ENCODE measurements at places on chromosomes 11 and 22.

DNA sequence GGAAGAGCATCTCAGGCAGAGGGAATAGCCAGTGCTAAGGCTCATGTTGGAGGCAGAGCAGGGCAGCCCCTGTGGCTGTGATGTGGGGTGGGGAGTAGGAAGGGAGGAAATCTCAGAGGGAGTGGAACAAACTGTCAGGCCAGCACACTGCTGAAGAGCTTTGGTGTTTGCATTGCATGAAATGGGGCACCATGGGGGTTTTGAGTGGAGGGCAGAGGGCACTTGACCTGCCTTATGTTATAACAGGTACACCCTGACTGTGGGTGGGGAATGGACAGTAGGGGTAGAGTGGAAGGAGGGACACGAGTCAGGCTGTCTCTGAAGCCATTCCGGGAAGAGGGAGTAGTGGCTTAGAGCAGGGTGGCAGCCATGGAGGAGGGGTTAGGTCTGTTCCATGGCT, 24.0 kb downstream of the PRDM11 start:
- H3K4me3 ChIP-seq: no peak overlapping the region
- H3K36me3 ChIP-seq: no peaks in the 10 kb centered on the region
- DNase-seq: no peak
- no peak overlapping the region for H3K27ac ChIP-seq
- H3K27me3 ChIP-seq: no peaks in the 10 kb centered on the region

DNA sequence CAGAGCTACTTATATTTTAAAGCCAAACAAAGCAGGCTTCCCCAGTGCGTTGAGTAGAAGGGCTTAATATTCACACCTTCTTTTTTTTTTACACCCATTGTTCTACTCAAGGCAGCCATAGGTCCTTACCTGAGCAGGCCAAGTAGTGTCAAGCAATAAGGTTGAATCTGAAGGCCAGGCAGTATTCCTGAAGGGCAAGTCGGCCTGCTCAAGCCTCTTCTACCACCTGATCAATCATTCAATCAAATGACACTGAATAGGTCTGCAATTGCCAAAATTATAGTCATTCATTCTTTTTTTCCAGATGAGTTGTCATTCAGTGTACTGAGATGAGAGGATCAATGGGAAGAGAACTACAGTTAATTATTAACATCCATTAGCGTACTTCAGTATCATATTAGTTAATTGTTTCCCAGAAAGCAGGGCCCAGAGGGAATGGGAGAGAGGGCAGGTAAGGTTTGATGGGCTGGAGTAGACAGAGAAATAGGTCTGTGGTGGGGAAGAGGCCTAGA, 11.9 kb upstream of the PPP2R1B start:
- H3K4me1 ChIP-seq: peaks cover 4% of the 10 kb centered on the region
- no peaks in the 10 kb centered on the region for H3K36me3 ChIP-seq
- DNase-seq: no peak
- no peak overlapping the region for H3K27ac ChIP-seq
- H3K27me3 ChIP-seq: no peaks in the 10 kb centered on the region
- H3K4me3 ChIP-seq: no peak overlapping the region

DNA sequence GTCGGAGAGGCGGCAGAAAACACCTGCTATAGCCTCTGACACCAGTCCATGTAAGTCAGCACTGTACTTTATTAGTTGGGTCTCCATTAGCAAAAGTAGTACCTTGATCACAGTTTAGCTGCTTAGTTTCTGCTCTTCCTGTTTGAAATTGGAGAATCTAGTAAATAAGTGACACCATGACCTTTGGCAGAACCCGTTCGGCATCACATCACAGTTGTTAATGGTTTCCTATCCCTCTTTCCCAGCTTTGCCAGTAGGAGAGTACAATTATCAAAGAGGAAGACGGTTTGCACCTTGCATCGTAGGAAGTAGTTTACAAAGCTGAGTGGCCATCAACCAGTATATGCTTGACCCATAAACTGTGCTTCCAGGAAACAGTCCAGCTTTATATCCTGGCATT, 101.8 kb downstream of the TRIM44 start:
- peaks cover 4% of the 10 kb centered on the region for H3K4me1 ChIP-seq
- H3K36me3 ChIP-seq: no peaks in the 10 kb centered on the region
- no peaks in the 10 kb centered on the region for H3K27me3 ChIP-seq
- DNase-seq: no peak

- no peak overlapping the region for H3K4me3 ChIP-seq
- no peaks in the 10 kb centered on the region for H3K36me3 ChIP-seq
- no peak overlapping the region for H3K27ac ChIP-seq
- H3K4me1 ChIP-seq: peaks cover 10% of the 10 kb centered on the region
Observed at GRCh38 chr11:117828611-117829368, 4.2 kb upstream of the FXYD2 start.

GRCh38 chr11:78497293-78497692, 77.4 kb downstream of the NARS2 start:
- H3K4me3 ChIP-seq: no peak overlapping the region
- DNase-seq: no peak
- no peaks in the 10 kb centered on the region for H3K36me3 ChIP-seq

- no peak for DNase-seq
- H3K4me3 ChIP-seq: no peak overlapping the region
- H3K27ac ChIP-seq: no peak overlapping the region
- H3K27me3 ChIP-seq: no peaks in the 10 kb centered on the region
Observed at GRCh38 chr11:81987829-81988472, 745.7 kb downstream of the FAM181B start.

DNA sequence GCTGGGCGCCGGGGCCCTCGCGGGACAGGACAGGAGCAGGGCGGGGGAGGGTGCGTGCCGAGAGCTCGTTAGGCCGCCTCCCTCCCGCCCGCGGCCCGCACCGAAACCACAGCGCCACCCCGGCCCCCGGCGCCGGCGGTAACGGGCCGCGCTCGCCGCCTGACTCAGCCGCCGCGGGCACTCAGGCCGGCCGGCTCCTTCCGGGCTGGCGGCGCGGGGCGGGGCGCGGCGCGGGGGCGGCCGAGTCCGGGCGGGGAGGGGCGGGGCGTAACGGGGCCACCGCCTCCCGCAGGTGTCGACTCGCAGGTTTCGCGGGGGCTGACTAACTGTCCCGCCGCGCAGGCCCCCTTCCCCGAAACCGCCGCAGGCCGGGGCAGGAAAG, at the start of gene AP5B1:
AP5B1 (minus strand) TSS at position 207 of the 382 bp plus-strand sequence. CDS start 385 bp downstream, outside the sequence.
- peaks cover 3% of the 10 kb centered on the region for H3K4me1 ChIP-seq
- peak within 1 kb of the TSS; percentile 80 for H3K4me3 ChIP-seq
- H3K27me3 ChIP-seq: peaks cover 26% of the 10 kb centered on the region

GRCh38 chr22:20776624-20777405, 2.9 kb downstream of the SERPIND1 start:
- peaks cover 7% of the 10 kb centered on the region for H3K4me1 ChIP-seq
- peaks cover 4% of the 10 kb centered on the region for H3K36me3 ChIP-seq
- no peak for DNase-seq
- no peak overlapping the region for H3K27ac ChIP-seq
- no peak overlapping the region for H3K4me3 ChIP-seq

DNA sequence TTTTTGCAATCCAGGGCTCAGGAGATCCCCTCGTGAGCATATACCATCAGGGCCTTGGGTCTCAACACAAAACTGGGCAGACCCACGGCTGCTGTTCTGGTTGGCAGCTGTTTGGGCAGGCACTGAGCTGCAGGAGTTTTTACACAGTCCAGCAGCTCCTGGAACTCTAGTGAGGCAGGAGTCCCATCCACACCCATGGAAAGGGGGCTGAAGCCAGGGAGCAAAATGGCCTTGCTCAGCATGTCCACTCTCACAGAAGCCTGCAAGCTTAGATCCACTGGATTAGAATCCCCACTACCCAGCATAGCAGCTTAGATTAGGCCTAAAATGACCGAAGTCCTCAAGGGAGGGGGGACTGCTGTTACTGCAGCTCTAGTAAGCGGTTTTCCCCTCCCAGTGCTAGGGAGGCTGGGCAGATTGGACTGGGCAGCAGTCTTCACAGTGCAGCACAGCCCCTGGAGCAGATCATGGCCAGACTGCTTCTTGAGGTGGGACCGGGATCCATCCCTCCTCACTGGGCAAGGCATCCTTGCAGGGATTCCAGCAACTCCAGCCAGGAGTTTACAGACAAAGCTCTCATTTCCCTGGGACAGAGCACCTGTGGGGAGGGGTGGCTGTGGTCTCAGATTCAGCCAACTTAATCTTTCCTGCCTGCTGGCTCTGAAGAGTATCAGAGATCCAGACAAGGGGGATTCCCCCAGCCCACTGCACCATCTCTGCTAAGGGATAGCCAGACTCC, 36.4 kb upstream of the CARD16 start:
- H3K4me1 ChIP-seq: no peaks in the 10 kb centered on the region
- H3K27ac ChIP-seq: no peak overlapping the region
- no peak for DNase-seq
- no peaks in the 10 kb centered on the region for H3K36me3 ChIP-seq

DNA sequence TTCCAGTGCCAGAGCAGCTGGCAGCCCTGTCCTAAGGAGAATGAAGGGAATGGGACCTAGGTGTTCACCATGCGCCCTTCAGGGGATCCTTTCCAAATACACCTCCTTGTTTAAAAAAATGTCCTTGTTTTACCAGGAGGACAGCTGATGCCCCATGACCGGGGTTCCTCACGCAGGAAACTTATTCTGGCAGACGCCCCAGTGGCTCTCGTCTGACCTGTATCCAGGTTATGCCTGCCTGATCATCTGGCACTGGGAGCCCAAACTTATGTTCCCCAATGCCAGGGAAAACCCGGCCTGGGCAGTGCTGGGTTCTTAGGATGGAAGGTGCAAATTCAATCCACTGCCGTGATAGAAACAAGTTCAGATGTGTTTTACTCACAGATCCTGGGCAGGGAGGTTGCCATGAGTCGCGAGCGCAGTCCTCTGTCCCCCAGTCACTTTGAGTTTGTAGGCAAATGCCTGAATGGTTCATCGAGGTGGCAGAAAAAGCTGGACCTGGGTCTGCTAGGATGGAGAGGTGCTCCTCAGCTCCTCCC, 31.5 kb downstream of the MOV10L1 start:
- H3K4me3 ChIP-seq: no peak overlapping the region
- H3K36me3 ChIP-seq: peaks cover 12% of the 10 kb centered on the region
- H3K27ac ChIP-seq: no peak overlapping the region
- peaks cover 11% of the 10 kb centered on the region for H3K4me1 ChIP-seq
- no peaks in the 10 kb centered on the region for H3K27me3 ChIP-seq

- H3K4me3 ChIP-seq: no peak overlapping the region
- H3K27me3 ChIP-seq: peaks cover 5% of the 10 kb centered on the region
- H3K36me3 ChIP-seq: no peaks in the 10 kb centered on the region
- no peak overlapping the region for H3K27ac ChIP-seq
- DNase-seq: no peak
Observed at GRCh38 chr11:94585399-94585798, 18.2 kb downstream of the PIWIL4 start.

DNA sequence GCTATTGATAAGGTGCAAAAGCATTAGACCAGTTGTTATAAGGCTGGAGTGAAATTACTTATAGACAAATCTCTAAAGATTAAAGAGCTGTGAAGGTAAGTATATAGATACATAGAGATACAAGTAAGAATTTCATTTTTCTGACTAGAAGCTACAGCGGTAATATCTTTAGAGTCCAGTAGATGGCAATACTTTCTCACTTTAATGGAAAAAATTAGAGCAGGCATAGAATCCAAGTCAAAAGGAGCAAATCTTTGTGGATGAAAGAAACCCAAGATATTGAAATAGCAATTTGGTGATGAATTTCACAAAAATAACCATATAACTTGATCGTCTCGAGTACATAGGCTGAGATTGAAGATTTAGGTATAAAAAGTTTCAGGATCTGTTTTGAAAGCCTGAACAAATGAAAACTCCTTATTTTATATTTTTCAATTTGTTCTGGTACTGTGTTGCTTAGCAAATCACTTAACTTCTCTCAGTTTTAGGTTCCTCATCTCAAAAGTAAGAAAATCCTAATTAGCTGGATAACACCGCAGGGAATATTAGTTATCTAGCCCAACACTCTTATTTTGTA, 81.9 kb downstream of the UVRAG start:
- H3K27ac ChIP-seq: no peak overlapping the region
- peaks cover 2% of the 10 kb centered on the region for H3K36me3 ChIP-seq
- no peak overlapping the region for H3K4me3 ChIP-seq
- H3K4me1 ChIP-seq: no peaks in the 10 kb centered on the region
- H3K27me3 ChIP-seq: no peaks in the 10 kb centered on the region
- peak; percentile 55 for DNase-seq

DNA sequence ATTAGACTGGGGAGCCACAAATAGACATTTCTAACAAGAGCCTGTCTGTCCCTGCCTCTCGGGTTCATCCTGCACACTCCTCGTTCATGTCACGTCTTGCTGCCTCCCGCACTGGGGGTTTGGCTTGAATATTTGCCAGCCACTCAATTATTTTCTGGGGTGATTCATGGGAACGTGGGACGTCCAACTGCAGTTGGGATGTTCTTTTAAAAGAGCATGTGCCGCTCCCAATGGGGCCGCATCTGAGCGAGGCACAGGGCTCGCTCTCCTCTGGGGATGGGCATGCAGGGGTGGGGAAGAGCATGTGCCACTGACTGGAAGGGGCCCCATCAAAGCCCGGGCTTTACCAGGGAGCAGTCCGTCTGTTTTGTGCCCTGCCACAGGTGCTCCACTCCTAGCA, 43.4 kb downstream of the PARVG start:
- peaks cover 31% of the 10 kb centered on the region for H3K27me3 ChIP-seq
- no peak overlapping the region for H3K4me3 ChIP-seq
- DNase-seq: no peak
- no peaks in the 10 kb centered on the region for H3K4me1 ChIP-seq
- no peaks in the 10 kb centered on the region for H3K36me3 ChIP-seq

- H3K27ac ChIP-seq: no peak overlapping the region
- no peak overlapping the region for H3K4me3 ChIP-seq
- peaks cover 69% of the 10 kb centered on the region for H3K27me3 ChIP-seq
- DNase-seq: no peak
Observed at GRCh38 chr22:27385261-27385998, 416.1 kb downstream of the MN1 start.

GRCh38 chr11:76889411-76889975, 28.8 kb downstream of the ACER3 start:
- no peak for DNase-seq
- no peaks in the 10 kb centered on the region for H3K36me3 ChIP-seq
- H3K4me1 ChIP-seq: no peaks in the 10 kb centered on the region
- no peaks in the 10 kb centered on the region for H3K27me3 ChIP-seq
- H3K27ac ChIP-seq: no peak overlapping the region

DNA sequence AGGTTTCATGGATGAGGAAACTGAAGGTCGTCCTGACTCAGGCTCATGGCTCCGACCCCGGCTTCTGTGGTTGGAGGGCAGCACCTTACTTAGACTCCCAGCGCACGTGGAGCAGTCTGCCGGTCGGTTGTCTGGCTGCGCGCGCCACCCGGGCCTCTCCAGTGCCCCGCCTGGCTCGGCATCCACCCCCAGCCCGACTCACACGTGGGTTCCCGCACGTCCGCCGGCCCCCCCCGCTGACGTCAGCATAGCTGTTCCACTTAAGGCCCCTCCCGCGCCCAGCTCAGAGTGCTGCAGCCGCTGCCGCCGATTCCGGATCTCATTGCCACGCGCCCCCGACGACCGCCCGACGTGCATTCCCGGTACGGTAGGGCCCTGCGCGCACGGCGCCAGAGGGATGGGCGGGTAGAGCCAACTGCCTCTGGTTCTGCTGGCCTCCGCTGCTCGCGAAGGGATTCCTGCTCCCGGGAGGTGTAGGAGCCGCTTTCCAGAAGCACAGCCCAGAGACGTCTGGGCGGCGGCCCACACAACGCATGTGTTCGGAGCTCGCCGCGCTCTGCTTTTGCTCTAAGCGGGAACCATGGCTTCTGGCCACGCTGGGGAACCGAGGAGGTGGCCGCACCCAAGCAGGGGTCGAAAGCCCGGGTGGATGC, at the start of gene LDHA:
LDHA (plus strand) TSS at position 289 of the 653 bp plus-strand sequence. CDS start 2,280 bp downstream, outside the sequence.
- H3K4me1 ChIP-seq: peaks cover 6% of the 10 kb centered on the region
- H3K36me3 ChIP-seq: peaks cover 21% of the 10 kb centered on the region
- no peaks in the 10 kb centered on the region for H3K27me3 ChIP-seq
- peak; percentile 94 for DNase-seq

- peaks cover 37% of the 10 kb centered on the region for H3K27me3 ChIP-seq
- no peaks in the 10 kb centered on the region for H3K4me1 ChIP-seq
- no peak overlapping the region for H3K4me3 ChIP-seq
- no peaks in the 10 kb centered on the region for H3K36me3 ChIP-seq
- no peak overlapping the region for H3K27ac ChIP-seq
Observed at GRCh38 chr22:27314276-27314807, 487.2 kb downstream of the MN1 start.

All from IMR-90 (cell line).